Smooth muscle cell of trachea (primary cell): ENCODE measurements at places on chromosomes 5 and 9. TPM values are rescaled to one million over a fixed set of nuclear protein-coding genes. Genes with fewer than 3 reads are reported as not detected.

Gene HSPB3
- total RNA-seq, result 0.33 TPM in 1 of 2 replicates, not detected in the other

Gene FRMD3
- total RNA-seq, result 0.44 and 1.2 TPM in 2 replicates

Gene NOXA1
- 0.73 and 1.7 TPM in 2 replicates for total RNA-seq

Gene KCNIP1
- not detected in 2 replicates for total RNA-seq

Gene COMMD10
- 29.6 and 41.5 TPM in 2 replicates for total RNA-seq

Gene NUP214
- 17.2 and 21.5 TPM in 2 replicates for total RNA-seq
